Upper lobe of left lung (tissue), 6 donors: ENCODE measurements at places on chromosomes 12 and 14.

GRCh38 chr12:40988355-40988754, 199.8 kb upstream of the PDZRN4 start:
- no peak for DNase-seq
- no peak overlapping the region for H3K4me3 ChIP-seq
- H3K4me1 ChIP-seq, result no peaks in the 10 kb centered on the region
- H3K36me3 ChIP-seq, result no peaks in the 10 kb centered on the region
- no peaks in the 10 kb centered on the region for H3K27me3 ChIP-seq

GRCh38 chr12:77800501-77800900, 30.2 kb upstream of the NAV3 start:
- H3K4me1 ChIP-seq, result no peaks in the 10 kb centered on the region
- H3K36me3 ChIP-seq, result no peaks in the 10 kb centered on the region
- no peaks in the 10 kb centered on the region for H3K27me3 ChIP-seq
- no peak overlapping the region for H3K4me3 ChIP-seq
- no peak for DNase-seq
- H3K27ac ChIP-seq, result no peak overlapping the region

GRCh38 chr12:68240975-68241374, 12.4 kb downstream of the IL22 start:
- peak; percentile 22 for DNase-seq
- no peaks in the 10 kb centered on the region for H3K27me3 ChIP-seq
- no peaks in the 10 kb centered on the region for H3K4me1 ChIP-seq
- no peak overlapping the region for H3K27ac ChIP-seq

DNA sequence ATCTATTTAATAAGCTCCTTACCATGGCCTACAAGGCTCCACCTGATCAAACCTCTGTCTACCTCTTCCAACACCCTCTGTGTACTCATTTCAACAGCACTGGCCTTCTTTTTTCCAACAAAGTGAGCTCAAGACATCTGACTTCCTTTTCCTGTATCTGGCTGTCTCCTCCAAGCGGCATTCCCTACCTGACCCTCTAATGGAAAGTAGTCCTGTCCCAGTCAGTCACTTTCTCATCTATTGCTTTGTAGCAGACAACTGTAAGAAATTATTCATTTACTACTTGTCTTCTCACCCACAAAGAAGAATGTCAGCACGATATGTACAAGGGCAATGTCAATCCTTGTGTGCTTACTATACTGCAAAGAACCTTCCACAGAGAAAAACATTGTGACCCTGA, 149.6 kb downstream of the MED13L start:
- peaks cover 75% of the 10 kb centered on the region for H3K4me1 ChIP-seq
- DNase-seq, result no peak
- H3K36me3 ChIP-seq, result no peaks in the 10 kb centered on the region
- H3K27ac ChIP-seq, result no peak overlapping the region

GRCh38 chr14:54773171-54774006, 129.2 kb downstream of the GCH1 start:
- H3K4me3 ChIP-seq, result no peak overlapping the region
- H3K27me3 ChIP-seq, result no peaks in the 10 kb centered on the region
- H3K27ac ChIP-seq, result peak overlapping the region; percentile 69
- peak; percentile 78 for DNase-seq

- no peak overlapping the region for H3K4me3 ChIP-seq
- no peak for DNase-seq
- H3K4me1 ChIP-seq, result no peaks in the 10 kb centered on the region
- no peaks in the 10 kb centered on the region for H3K27me3 ChIP-seq
- H3K27ac ChIP-seq, result no peak overlapping the region
- no peaks in the 10 kb centered on the region for H3K36me3 ChIP-seq
Measured at GRCh38 chr12:21607701-21608100, 3.1 kb upstream of the GYS2 start.

DNA sequence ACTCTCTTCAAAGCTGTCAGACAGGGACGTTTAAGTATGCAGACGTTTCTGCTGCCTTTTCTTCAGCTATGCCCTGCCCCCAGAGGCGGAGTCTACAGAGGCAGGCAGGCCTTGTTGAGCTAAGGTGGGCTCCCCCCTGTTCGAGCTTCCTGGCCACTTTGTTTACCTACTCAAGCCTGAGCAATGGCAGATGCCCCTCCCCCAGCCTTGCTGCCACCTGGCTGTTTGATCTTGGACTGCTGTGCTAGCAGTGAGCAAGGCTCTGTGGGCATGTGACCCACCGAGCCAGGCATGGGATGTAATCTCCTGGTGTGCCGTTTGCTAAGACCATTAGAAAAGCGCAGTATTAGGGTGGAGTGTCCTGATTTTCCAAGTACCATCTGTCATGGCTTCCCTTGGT, 900.4 kb upstream of the MDGA2 start:
- H3K27ac ChIP-seq, result no peak overlapping the region
- no peaks in the 10 kb centered on the region for H3K4me1 ChIP-seq
- H3K36me3 ChIP-seq, result no peaks in the 10 kb centered on the region
- H3K4me3 ChIP-seq, result no peak overlapping the region
- DNase-seq, result no peak

DNA sequence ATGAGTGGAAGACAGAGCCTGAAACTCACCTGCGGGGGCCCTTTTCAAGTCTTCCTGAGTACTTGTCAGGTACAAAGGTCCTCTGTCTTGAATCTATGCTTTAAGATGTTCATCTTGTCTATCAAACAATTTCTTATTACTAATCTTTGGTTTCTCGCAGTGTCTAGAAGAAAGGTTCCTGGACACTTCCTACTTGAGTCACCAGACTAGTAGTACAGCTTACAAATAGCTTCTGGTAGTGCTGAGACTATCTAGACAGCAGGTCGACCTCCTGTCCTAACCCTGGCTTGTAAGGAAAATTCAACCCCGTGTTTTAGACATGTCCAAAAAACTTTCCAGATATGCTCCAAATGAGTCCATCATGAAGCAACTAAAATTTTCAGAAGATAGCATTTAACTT, 11.2 kb upstream of the ARID2 start:
- no peak for DNase-seq
- H3K36me3 ChIP-seq, result peaks cover 3% of the 10 kb centered on the region
- peaks cover 36% of the 10 kb centered on the region for H3K4me1 ChIP-seq
- H3K27me3 ChIP-seq, result no peaks in the 10 kb centered on the region
- H3K4me3 ChIP-seq, result no peak overlapping the region

DNA sequence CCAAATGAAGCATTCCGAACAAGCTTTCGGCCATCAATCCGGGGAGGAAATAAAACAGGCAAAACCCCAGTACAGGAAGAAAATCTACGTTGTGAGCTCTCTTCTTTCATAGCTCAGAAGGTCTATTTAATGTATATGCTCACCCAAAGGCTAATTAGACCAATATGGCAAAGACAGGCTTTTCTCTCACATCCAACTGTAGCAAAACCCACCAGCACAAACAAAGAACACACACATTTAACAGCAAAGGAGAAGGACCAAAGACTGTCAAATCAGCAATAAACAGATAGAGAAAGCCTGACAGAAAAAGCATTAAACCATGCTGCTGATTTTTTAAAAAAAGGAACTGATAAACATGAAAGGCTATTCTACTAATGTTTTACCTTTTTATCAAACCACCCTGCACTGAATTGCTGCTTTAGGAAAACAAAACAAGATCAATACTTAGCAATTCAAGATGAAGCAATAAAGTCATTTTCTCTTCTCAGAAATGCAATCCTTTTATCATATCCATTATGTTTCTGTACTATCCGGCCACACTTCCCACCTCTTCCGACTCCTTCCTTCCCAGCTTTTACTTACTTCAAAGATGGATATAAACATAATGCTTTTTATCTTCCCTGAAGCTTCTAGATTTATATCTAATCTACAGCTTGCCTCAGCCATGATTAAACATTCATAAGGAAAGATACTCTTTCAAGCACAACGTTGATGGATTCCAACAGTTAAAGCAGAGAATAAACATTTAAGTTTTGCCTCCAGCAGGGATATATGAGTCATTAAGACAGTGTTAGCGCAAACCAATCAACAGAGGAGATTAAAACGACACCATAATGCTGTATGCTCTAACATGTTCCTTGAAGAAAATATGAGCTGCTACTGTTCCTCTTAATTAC, 74.6 kb upstream of the BBS10 start:
- H3K27me3 ChIP-seq, result no peaks in the 10 kb centered on the region
- no peaks in the 10 kb centered on the region for H3K4me1 ChIP-seq
- H3K4me3 ChIP-seq, result no peak overlapping the region
